Activated CD4-positive, alpha-beta T cell treated with anti-CD3 and anti-CD28 coated beads, Interleukin-2, amount 50 U/mL, for 24 hours (primary cell): ENCODE measurements at places on chromosomes 6 and 20.

- no peak for DNase-seq
Observed at GRCh38 chr6:82988930-82989351, 76.7 kb downstream of the UBE3D start.

DNA sequence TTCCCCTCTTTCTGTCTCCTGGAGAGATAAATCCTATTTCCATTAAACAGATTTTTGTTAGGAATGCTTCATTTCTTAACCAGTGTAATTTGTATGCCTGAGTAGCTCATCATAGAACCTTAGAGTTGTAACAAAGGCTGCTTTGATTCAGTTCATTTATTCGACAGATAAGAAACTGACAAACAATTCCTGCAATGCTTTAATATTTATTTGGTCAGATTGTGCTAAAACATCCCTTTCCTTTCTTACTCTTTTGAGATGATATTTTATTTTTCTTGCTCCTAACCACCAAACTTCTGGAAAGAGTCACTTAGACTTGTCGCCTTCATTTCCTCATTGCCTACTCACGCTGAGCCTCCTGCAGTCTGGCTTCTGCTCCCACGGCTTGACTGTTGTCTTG lies 89.0 kb upstream of the SUPT3H start:
- no peak for DNase-seq

DNA sequence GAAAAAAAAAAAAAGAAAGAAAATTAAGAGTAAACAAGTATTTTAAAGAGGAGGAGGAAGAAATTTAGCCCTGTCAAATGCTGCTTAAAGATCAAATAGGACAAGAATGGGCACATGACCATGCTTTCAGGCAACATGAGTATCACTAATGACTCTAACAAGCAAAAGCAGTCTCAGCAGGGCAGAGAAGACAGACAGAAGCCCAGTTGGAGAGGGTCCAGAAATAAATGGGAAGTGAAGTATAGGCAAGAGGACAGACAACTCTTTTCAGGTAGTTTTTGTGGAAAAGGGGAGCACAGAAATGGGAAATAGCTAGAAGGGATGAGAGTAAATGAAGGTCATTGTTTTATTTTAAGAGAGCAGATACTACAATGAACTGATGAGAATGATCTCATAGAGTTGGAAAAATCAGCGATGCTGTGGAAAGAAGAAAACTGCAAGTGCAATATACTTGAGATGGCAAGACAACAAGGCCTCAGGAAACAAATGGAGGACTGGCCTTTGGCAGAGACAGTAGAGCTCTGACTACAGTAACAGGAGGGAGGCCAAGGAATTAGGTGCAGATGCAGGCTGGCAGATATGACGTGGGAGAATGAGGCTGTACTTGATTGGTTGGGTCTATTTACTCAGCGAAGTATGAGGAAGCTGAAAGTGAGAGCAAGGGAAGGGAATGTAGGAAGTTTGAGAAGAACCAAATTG lies 40.3 kb downstream of the KIF6 start:
- no peak for DNase-seq

GRCh38 chr6:56938649-56939191 lies 16.2 kb upstream of the BEND6 start:
- DNase-seq, result no peak

DNA sequence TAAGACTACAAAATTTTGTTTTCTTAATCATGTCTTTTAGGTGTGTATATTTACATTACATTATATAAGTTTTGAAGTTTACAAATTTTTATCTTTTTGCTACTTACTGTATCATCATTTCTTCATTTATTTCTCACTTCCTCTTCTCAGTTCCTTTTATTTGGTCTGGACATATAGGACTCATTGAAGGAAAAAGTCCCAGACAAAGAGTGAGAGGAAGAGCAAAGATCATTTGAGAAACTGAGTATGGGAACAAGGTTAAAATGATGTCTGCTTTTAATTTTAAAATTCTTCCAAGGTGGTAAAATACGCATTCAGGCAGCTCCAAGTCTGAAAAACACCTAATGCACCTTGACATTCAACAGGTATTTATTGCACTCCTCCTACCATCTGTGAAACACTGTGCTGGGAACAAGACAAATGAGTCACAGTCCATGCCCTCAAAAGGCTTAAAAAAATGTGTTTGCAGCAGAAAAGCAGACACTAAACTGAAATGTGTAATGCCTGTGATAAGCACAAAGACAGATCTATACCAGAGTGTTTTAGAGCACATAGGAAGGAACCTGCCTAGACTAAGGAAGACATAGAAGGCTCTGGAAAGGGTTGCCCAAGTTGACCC lies 63.2 kb downstream of the PKIB start:
- no peak for DNase-seq

DNA sequence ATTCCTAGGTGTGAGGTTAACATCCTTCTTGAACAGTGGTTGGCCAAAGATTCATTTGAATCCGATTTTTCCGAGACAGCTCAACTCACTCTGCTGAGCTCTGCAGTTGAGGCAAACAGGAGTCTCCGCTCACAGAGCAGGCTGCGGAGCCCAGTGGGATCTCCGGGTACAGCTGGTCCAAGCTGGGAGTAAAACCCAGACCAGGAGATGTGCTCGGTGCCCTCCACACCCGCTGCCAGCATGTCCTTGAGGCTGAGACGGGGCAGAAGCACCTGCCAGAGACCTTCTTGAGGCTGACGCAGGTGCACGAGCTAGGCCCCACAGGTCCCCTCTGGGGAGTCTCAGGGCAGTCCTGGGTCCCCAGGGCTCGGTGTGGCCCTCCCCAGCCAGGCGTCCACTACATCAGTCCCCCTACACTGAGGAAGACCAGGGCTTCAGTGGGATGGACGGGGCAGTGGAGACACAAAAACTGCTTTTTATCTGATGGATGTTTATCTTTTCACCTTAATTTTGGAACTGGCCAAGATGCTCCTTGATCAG lies 119.0 kb downstream of the AGPAT4 start:
- no peak for DNase-seq

GRCh38 chr6:129498950-129499842 lies 210.8 kb downstream of the ARHGAP18 start:
- DNase-seq, result no peak

DNA sequence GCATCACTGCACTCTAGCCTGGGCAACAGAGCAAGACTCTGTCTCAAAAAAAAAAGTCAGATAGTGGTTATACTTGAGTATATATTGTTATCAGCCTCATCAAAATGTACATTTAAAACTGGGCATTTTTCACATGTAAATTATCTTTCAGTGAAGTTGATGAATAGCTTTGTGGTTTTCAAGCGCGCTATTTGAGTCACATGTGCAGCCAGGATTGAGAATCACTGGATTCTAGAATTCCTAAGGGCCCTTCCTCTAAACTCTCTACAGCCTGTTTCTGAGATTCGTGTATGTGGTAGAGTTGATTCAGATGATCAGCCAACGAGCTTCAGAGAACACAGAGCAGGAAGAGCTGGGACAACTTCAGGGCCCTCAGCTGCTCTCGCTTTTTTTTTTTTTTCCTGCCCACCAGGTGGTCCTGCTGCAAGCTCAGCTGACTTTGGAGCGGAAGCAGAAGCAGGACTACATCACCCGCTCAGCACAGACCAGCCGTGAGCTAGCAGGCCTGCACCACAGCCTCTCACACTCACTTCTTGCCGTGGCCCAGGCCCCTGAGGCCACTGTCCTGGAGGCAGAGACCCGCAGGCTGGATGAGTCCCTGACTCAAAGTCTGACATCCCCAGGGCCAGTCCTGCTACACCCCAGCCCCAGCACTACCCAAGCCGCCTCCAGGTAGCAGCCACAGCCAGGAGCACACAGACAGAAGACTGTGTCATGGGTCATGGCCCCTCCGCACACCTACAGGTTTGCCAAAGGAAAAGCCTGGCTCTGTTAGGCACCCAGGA lies 18.3 kb downstream of the C20orf173 start:
- no peak for DNase-seq

GRCh38 chr20:23156170-23156841 lies 70.2 kb upstream of the CD93 start:
- no peak for DNase-seq

DNA sequence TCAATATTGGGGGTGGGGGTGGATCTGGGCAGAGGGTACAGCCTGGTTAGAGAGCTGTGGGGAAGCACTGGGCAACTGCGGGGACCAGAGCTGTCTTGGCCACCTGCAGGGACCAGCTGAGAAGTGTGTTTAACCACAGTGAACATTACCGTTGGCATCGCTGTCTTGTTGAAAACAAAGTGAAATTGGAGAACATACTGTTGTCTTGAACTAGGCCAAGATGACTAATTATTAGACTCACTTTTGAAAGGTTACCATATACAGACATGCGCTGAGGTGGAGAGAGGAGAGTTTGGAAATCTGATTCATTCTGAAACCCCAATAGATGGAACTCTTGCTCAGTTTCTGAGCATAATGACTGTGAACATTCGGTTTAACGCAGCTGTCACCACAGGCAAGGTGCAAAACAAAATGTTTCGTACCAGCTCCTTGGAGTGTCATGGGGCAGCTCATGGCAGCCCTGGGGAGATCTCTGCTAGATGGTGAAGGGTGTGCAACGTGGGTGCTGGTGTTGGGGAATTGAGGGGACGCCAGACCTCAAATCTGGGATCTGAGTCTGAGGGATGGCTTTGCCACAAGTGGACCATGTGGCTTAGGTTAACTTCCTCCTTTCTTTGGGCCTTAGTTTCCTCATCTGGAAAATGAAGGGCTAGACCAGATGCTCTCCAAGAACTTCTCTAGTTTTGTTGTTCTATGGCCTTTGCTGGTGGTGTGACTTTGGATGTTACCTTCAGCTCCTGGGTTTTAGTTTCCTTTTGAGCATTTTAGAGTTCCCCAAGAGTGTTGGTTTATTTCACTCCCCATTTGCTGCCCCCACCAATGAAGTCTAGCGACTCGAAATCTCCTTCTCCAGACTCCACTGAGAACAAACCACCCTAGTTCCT lies 24.6 kb upstream of the GTSF1L start:
- peak; percentile 38 for DNase-seq

DNA sequence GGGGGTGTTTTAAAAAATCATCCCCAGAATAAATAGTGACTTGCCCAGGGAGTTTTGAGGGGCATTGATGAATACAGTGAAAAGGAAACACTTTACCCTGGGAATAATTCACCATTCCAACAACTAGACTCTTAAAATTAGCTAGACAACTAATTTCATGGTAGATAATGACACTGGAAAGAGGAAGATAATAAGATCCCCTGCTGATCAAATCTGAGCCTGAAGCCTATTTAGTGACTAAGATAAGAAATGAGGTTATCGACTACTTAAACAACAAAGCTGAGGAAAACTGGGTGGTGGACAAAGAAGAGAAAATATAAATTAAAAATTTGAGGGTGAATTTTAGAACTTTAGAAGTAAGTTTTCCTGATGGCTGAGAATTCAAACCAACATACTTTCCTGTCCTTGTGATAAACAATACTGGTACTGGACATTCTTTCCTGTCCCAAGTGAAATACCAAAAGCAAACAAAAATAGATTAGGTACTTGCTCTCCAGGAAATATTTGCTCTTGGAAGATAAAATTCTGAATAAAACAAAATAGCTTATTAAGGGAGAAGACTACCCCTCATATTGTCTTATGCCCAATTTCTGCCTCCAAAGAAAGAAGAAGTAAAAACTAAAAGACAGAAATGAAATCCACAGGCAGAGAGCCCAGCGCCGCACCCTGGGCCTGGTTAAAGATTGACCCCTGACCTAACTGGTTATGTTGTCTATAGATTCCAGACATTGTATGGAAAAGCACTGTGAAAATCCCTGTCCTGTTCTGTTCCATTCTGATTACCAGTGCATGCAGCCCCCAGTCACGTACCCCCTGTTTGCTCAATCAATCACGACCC lies 64.0 kb upstream of the ADGRF4 start:
- no peak for DNase-seq

DNA sequence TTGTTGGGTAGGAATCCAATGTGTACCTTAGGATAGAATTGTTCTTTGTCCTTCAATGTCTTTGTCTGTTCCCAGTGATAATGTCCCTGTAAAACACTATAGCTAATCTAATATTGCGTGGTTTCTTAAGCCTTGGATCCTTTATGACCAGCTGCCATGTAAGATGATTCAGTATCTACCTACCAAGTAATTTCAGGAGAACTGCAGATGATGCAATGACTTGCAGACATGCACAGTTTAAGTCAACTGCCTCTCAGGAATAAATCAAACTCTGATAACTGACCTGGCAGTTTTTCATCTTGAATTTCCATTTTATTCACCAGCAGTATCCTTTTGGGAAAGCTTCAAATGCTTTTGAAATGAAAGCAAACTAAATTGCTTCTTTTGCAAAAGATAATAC lies 157.8 kb downstream of the TPBG start:
- no peak for DNase-seq

DNA sequence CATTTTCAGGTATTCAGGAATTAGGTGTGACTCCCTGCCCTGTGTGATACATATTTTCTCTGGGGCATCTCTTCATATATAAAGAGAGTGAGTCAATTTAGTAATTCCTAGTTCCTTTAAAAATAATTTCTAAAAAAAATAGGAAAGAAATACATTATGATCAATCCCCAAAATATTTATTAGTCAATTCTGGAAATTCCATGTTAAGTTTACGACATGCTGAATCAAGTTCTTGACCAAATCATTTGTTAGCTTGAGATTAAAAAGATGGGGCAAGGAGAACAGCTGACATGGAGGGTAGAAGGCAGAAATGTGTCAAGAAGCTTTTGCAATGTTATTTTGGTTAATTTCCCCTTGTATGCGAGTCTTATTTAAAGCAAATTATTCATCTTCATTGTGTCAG lies 22.7 kb upstream of the PRDM1 start:
- DNase-seq, result no peak

DNA sequence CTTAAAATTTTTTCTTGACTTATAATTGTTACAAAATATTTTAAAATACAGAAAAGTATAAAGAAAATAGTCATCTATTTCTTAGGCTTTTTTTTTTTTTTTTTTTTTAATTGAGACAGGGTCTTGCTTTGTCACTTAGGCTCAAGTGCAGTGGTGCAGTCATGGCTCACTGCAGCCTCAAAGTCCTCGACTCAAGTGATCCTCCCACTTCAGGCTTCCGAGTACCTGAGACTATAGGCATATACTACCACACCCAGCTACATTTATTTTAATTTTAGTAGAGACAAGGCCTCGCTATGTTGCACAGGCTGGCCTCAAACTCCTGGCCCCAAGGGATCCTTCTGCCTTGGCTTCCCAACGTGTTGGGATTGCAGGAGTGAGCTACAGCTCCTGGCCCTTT lies 5.3 kb upstream of the ACAT2 start:
- no peak for DNase-seq

DNA sequence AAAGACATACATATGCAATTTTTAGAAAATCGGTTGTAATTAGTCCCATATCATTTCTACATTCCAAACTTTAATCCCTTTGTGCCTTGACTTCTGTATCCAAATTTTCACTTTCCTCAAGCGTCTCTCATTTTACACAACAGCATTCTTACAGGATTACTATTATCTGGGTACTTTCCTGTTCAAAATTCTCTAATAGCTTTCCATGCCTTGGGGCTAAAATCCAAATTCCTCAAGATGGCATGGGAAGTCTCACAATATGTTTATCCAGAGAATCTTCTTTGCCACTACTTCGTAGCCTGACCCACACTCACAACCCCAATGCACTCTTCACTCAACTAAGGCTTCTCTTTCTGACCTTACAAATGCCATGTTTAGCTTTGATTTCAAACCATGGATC lies 125.0 kb downstream of the TBX18 start:
- DNase-seq, result no peak
